ENCODE measurements at places on chromosomes 16 and 17. TPM values are rescaled to one million over a fixed set of nuclear protein-coding genes. Genes with fewer than 3 reads are reported as not detected.
A peak's percentile ranks its signal among the peaks of the same experiment; 100 is the strongest.

DNA sequence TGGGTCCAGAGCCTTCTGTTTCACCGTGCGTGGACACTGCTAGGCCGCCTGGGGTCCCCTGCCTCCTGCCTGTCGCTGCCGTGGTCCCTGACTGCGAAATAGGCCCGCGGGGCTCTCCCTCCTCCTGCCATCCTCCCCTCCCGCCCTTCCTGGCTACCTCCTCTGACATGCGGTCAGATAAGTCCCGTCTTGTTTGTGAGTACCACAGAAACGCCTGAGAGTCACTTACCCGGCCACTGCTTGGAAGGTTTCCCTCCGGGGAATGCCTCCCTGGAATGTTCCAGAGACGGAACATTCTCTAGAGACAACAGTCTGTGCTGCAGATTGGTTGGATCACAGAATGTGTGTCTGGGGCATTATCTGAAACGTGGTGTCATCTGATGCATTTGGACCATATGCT lies 22.7 kb downstream of the CIBAR2 start:
- no peak for DNase-seq

- DNase-seq: no peak
Measured at GRCh38 chr17:78879635-78880186, 23.3 kb downstream of the CEP295NL start.

The C17orf78 gene
- not detected for total RNA-seq

DNA sequence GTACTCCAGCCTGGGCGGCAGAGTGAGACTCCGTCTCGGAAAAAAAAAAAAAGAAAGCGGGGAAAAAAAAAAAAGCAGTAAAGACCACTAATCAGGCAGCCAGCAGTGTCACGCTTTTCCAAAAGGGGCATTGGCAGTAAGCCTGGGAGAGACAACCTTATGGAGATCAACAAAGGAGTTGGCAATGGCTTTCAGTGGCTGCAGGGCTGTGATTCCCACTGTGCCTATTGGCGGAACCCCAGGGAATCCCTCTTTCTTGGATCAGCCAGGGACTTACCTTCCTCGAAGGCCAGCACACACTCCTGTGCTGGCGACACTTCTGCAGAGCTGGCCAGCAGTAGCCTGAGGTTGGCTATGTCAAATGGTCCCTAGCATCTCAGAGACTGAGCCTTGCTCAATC lies 43.2 kb upstream of the ZFHX3 start:
- DNase-seq: no peak

DNA sequence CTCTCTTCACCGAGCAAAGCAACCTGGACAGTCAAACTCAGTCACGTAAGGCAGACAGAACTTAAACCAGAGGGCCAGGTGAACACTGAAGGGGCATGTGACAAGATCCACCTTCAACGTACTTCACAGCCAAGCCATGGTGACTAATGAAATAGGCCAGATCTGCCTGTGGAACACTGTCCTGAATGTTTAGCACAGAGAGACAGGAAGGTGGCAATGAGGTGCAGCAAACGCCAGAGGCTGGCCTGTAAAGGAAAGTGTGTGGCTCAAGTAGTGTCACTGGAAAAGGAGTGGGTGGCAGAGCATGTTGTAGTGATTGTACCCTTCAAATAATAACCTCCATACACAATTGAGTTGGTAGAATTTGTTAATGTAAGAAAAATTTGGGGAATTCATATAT lies 38.1 kb downstream of the SLC6A4 start:
- no peak for DNase-seq

GRCh38 chr17:69418535-69418934 lies 4.0 kb downstream of the MAP2K6 start:
- no peak for DNase-seq

DNA sequence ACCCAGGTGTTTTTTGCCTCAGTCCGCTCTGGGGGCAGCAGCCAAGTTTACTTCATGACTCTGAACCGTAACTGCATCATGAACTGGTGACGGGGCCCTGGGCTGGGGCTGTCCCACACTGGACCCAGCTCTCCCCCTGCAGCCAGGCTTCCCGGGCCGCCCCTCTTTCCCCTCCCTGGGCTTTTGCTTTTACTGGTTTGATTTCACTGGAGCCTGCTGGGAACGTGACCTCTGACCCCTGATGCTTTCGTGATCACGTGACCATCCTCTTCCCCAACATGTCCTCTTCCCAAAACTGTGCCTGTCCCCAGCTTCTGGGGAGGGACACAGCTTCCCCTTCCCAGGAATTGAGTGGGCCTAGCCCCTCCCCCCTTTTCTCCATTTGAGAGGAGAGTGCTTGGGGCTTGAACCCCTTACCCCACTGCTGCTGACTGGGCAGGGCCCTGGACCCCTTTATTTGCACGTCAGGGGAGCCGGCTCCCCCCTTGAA lies 2.1 kb upstream of the C17orf107 start:
- no peak for DNase-seq

The CHST4 gene
- 0.13 TPM for total RNA-seq

GRCh38 chr17:4951486-4951885 lies 567 bp downstream of the ENO3 start:
- no peak for DNase-seq

DNA sequence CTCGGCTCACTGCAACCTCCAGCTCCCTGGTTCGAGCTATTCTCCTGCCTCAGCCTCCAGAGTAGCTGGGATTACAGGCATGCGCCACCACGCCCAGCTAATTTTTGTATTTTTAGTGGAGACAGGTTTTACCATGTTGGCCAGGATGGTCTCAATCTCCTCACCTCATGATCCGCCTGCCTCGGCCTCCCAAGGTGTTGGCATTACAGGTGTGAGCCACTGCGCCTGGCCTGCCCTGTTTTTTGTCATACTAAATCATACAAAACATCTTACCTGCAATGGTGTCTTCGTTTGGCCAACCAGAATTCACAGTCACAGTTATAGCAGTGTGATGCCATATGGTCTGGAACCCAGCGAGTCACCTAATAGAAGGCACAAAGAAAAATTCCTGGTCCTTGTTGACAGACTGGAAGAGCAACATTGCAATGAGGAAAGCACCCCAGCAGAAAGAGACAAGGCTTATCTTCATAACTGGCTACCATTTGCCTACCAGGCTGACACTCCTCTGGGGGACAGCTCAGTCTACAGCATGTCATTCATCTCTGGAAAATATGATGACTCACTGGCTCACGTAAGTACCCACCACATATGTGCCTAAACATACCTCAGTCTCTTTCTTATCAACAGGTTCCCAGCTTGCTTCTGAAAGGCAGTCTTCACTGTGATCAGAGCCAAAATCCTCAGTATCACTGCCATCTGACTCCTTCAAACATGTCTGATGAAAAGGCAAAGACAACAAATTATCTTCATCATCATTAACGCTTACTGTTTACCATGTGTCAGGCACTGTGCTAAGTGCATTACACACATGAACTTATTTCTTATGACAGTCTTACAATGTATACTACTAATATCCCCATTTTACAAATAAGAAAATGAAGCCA lies 4.3 kb upstream of the HSF5 start:
- no peak for DNase-seq

DNA sequence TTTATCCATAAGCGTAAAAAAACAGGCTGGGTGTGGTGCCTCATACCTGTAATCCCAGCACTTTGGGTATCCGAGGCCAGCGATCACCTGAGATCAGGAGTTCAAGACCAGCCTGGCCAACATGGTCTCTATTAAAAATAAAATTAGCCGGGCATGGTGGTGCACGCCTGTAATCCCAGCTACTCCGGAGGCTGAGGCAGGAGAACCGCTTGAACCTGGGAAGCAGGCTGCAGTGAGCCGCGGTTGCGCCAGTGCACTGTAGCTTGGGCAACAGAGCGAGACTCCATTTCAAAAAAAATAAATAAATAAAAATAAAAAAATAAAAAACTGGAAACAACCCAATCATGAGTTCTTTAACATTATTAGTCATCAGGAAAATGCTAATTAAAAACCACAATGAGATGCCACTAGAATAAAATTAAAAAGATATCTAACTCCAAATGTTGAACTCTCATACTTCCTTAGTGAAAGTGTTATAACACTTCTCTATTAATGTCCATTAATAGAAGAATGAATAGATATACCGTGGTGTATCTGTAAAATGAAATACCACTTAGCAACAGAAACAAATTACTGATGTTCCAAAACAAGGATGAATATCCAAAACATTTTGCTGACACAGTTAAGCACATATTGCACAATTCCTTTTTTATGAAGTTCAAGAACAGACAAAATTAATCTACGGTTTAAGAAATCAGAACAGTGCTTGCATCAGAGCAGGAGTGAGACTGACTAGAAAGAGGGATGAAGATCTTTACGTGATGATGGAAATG lies 13.1 kb downstream of the MPHOSPH6 start:
- no peak for DNase-seq

- no peak for DNase-seq
Measured at GRCh38 chr16:88297178-88297720, 85.5 kb upstream of the ZNF469 start.

GRCh38 chr16:64121473-64121872 lies 1000.4 kb downstream of the CDH11 start:
- DNase-seq: no peak

The PSME3 gene
- 128 TPM for total RNA-seq

- DNase-seq: peak; percentile 18
Measured at GRCh38 chr16:30010844-30011713, at the start of gene DOC2A. DOC2A (minus strand) TSS chr16:30011027; CDS start chr16:30010222, 805 bp downstream.

The SLFN12L gene
- total RNA-seq: not detected

DNA sequence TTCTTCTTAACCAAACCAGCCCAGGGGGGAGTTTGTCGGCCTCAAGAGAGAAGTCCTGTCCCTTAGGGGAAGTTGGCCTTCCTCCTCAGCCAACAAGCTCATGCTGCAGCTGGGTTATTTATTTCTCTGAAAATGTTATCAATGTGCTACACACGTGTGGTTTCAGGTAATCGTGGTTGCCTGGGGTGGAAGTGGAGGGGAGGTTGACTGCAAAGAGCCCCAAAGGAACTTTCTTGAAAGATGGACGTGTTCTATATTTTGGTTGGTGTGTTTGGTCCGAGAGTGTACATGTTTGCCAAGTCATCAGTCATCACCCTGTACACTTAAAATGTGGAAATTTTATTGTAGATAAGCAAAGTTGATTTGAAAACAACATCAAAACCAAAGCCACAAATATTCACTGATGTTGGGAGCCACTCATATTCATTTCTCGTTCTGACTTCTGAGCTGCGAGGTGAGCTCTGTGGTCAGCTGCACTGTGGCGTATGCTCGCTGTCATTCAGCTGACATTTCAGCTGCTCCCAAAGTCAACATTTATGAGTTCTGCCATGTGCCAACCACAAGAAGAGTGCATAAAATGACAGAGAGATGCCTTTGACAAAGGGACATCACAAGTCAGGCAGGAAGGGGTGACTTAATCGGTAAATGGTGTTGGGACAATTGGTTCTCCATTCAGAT lies 26.5 kb upstream of the ADGRG1 start:
- no peak for DNase-seq

The LITAFD gene
- total RNA-seq: not detected

The SLC16A11 gene
- 0.33 TPM for total RNA-seq

GRCh38 chr17:35898283-35899070 lies 18.3 kb upstream of the CCL5 start:
- DNase-seq: no peak

- DNase-seq: no peak
Measured at GRCh38 chr16:70632273-70632672, 14.1 kb upstream of the IL34 start.

- no peak for DNase-seq
Measured at GRCh38 chr17:80307994-80308691, 47.5 kb downstream of the RNF213 start.

- DNase-seq: no peak
Measured at GRCh38 chr17:8576559-8577294, 53.8 kb downstream of the MYH10 start.

DNA sequence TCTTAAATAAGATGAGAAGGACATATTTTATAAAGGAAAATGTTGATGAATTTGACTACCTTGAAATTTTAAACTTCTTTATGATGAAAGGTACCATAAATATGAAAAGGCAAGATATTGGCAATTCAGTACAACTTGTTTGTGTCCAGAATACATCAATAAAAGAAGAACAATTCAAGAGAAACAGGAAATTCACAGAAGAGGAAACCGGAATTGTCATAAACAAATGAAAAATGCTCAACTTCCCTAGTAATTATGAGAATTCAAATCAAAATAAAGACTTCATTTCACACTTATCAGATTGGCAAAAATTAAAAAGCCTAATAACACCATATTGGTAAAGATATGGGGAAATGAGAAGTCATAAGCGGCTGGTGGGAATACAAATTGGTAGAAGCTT lies 54.3 kb downstream of the WSB1 start:
- DNase-seq: no peak

The MTSS2 gene
- 82.6 TPM for total RNA-seq

The DECR2 gene
- 14.6 TPM for total RNA-seq

DNA sequence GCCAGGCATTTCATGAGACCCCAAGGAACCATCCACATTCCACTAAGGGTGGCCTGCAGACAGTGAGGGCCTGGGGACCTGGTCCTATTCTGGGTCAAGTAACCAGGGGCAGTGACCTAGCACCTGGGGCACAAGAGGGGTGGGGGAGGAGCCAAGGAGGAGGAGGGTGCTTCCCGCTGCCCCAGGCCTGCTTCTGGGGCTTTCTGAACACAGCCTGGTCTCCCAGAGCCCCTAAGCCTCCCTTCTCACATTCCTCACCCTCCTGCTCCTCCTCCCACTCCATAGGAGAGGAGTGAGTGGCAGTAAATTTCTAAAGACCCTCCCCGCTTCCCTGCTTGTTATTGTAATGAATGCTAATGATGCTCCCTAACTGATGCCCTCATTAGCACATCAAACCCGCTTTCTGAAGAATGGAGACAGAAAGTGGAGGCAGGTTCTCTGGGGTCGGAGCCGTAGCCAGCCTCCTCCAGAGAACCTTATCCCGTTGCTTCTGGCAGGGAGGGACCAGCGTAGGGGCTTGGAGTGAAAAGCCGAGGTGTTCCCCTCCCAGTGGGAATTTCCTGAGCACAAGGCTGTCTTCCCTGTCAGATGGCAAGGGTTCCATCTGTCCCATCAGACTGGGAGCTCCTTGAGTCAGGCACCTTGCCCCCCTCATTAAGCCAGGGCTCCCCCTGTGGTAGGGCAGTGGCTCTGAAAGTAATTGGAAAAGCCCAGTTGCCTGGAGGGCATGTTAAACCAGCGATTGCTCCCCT lies 3.7 kb upstream of the SRCIN1 start:
- DNase-seq: no peak

The HOXB3 gene
- 17.7 TPM for total RNA-seq

The CD300E gene
- not detected for total RNA-seq

GRCh38 chr17:38748149-38748891 lies at the start of gene PCGF2:
PCGF2 (minus strand) TSS chr17:38748336; CDS start chr17:38740402, 7,934 bp downstream.
- peak; percentile 86 for DNase-seq

GRCh38 chr16:64656471-64656870 lies 465.4 kb downstream of the CDH11 start:
- no peak for DNase-seq

The EVPLL gene
- total RNA-seq: not detected

Measured in endothelial cell (in vitro differentiated cells).